ENCODE measurements at places on chromosomes 1 and 21.

- no peak for DNase-seq
Observed at GRCh38 chr1:247111700-247112478, 7.7 kb upstream of the ZNF669 start.

DNA sequence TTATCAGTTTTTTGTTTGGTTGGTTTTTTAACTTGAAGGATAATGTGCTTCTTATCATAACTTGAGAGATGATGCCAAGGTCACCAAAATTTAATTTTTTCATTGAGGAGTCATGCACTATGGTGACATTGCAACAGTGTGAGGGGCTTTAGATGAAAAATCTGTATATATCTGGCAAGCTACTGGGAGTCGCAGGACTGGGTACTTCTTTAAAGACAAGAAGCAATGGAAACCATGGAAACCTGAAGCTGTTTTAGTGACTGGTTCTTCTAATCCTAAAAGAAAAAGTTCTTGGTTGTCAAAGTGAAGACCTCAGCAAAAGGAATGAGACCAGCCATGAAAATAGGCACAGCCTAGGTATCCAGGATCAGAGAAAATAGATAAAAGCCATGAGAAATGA is 31.1 kb downstream of the ZC3H11B start:
- no peak for DNase-seq

DNA sequence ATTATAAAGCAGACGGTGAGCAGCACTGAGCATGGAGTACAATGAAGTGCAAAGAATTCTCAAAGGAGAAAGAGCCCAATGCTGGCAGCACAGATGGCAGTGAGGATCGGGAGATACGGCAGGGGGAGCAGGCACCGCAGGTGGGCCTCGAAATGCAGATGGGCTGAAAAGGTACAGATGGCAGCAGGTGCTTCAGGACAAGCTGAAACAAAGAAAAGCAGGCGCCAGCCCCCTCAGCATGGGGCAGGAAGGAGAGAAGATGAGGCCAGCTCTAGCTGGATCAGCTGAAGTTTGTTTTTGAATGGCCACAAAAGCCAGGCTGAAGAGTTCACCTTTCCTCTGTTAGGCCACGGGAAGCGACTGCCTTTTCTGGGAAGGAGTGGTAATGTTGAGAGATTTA is 7.7 kb downstream of the CFAP298 start:
- no peak for DNase-seq

DNA sequence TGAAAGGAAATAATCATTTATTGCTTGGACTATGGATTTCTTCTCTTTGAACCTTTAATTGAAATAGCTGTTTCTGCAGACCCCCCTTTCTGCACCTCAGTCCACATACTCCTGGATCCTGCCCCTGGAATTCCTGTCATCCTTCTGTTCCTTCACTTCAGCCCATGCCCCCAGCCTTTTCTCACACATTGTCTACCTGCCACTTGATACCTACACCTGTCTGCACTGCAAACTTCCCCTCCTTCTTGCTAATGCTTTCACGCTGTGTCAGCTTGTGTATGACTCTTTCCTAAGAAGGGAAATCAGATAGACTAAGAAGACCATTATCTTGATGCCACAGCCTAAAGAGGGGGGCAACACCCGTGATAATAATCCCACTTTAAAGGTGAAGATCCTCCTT is 80.3 kb upstream of the EXO1 start:
- DNase-seq = no peak

- DNase-seq = no peak
Observed at GRCh38 chr21:38804789-38805327, 871 bp upstream of the ETS2 start.

DNA sequence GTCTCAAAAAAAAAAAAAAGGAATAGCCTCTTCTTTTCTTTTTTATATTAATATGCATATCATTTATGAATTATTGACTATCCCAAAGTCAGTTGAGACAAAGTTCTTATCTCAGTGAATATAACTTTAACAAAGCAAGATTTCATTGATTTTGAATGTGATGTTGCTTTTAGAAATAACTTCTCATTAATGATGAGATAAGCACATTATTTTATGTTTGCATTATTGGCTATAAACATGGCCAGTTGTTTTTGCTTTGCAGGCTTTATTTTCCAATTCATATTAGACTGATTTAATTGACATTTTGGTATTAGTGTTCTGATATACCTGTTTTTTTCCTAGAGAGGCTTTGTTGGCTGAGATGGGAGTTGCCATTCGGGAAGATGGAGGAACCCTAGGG is 81.3 kb downstream of the KIF1B start:
- DNase-seq = no peak

GRCh38 chr1:175250027-175250426 is 57.5 kb upstream of the KIAA0040 start:
- no peak for DNase-seq

DNA sequence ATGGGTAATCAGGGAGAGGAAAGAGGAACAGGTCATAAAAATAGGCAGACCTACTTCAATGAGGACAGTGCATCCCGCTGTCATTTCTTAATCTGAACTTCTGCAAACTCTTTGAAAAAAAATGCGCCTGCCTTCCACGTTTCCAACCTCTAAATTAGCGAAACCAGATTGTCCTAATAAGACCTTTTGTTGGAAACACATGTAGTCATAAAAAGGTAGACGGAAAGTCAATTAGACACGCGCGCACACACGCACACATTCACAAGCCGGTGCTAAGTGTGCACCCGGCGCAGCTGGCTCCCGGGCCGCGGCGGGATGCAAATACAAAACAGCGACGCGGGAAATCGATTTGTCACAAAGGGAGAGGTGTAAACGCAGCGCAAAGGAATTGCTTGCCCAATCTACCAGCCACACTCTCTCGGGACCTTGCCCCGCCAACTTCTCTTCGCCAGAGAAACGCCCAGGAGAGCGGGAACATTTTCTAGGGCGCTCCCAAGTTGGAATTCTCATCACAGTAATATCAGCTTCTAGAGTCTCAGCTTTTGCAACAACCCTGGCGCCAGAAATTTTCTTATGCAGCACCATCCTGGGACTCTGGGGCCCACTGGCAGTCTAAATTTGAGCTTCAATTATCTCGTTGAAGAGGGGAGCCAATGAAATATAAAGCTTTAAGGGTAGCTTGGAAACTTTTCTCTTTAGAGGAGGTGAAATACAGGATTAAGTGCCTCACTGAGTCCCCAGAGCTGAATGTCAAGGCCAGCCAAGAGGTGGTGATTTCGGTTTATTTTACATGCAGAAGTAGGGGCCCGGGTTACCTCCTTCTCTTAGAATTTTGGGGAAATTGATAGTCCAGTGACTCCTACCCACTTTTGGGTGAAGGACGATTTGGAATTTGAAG is 4.5 kb downstream of the PRRX1 start:
- DNase-seq = no peak

- no peak for DNase-seq
Observed at GRCh38 chr1:50503515-50503914, 80.3 kb upstream of the DMRTA2 start.

GRCh38 chr21:33940881-33941245 is 25.3 kb upstream of the ATP5PO start:
- no peak for DNase-seq

DNA sequence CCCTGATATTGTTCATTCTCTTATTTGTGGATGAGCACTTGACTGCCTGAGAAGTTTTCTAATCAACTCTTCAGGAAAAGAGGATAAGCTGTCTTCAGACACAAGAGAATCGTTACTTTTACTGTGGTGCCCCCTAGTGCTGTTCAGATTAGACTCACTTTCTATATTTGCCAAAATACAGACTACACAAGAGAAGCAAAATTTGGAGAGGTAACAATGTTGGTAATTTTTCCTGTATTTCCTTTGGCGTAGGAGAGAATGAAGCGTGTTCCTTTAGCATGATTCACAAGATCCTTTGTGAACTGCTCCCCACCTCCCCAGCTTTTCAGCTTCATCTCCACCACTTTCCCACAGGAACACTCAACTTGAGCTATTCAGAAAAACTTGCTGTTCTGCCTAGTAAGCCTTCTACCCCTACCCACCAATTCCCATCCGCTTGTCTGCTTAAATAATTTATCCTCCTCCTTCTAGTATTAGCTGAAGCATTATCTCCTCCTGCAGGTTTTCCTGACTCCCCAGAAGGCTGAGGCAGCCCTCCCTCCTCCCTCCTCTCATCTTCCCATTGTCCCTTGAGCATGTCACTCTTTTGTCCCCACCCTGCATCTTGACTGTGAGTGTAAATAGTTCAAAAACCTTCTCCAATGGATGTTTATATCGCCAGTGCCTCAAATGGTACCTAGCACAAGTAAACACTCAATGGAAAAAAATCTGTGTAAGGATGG is 4.5 kb downstream of the TNFSF4 start:
- peak; percentile 71 for DNase-seq

DNA sequence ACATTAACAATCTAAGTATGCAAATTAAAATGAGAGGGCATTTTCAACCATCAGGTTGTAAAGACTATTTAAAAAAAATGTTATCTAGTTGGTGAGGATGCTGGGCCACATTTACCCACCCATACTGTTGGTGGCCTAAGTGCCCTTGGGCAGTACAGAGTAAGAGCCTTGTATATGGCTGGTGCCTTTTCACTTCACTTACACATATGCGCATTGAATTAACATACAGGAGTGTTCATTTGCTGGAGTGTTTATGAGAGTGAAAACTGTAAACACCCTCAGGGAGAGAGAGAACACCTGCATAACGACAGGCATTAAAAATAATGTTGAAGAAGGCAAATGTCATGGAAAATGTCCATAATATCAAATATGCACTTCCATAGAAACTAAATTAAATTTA is 427.1 kb downstream of the PCP4 start:
- no peak for DNase-seq

- peak; percentile 8 for DNase-seq
Observed at GRCh38 chr1:156359973-156360372, 9.0 kb upstream of the RHBG start.

GRCh38 chr1:221916176-221916575 is 174.3 kb upstream of the DUSP10 start:
- no peak for DNase-seq

DNA sequence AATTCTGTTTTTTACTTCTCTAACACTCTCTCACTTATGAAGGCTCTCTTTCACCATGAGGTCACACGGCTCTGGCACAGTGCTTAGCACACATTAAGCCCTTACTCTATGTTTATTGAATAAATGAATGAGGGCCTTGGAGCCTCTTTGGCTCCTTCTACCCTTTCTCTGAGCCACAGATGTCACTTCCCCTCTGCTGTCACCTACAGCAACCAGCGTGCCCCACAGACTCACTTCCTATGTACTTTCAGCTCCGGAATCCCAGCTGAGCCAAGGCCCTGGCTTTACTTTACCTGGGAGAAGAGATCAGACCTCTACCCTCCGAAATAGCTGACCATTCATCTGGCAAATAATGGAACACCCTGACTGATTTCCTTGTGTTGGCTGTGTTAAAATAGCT is 53.7 kb upstream of the HMCN1 start:
- DNase-seq = no peak

DNA sequence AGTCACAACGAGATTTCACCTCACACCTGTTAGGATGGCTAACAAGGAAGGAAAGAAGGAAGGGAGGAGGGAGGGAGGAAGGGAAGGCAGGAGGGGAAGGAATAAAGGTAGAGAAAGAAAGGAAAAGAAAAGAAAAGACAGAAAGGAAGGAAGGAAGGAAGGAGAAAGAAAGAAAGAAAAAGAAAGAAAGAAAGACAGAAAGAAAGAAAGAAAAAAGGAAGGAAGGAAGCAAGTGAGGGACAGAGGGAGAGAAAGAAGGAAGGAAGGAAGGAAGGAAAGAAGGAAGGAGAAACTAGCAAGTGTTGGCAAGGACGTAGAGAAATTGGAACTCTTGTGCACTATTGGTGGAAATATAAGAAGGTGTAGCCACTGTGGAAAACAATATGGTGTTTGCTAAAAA is 52.2 kb downstream of the CCDC185 start:
- no peak for DNase-seq

- peak; percentile 58 for DNase-seq
Observed at GRCh38 chr1:99557546-99558202, 88.2 kb upstream of the PALMD start.

DNA sequence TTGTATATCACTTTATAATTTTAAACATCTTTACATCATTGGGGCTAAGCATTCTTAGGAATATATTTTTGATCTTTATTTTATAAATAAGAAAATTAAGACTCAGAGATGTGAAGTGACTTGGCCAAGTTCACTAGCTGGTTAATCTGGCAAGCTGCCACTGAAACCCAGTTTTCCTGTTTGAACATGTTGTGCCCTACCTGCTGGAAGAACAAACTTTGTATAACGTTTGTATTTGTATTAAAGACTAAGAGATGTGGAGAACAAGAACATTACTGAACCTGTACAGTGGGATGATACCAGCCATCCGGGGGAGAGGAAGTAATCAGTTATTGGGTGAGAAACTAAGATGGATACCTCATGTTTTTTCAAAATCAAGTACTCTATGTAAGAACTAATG is 77.2 kb upstream of the SIPA1L2 start:
- DNase-seq = no peak

DNA sequence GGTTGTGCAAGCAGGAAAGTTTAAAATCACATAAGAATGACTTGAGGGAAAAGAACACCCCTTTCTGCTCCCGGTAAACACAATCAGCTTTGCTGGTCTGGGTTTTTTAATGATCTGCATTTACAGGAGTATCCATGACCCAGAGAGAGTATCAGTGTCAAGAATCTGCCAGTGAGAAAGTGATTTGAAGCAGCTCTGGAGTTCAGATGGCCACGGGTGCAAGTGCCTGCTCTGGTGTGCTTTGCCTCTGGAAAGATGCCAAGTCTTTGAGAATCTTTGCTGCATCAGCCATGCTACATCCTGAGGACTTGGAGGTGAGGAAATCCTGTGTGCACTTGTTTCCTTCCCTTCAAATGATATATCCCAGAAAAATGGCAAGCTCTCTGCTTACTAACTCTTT is 18.6 kb upstream of the MYSM1 start:
- DNase-seq = no peak

- no peak for DNase-seq
Observed at GRCh38 chr1:1422465-1423244, 1.6 kb upstream of the ANKRD65 start.

- no peak for DNase-seq
Observed at GRCh38 chr1:76038287-76039004, 36.1 kb upstream of the ST6GALNAC3 start.

DNA sequence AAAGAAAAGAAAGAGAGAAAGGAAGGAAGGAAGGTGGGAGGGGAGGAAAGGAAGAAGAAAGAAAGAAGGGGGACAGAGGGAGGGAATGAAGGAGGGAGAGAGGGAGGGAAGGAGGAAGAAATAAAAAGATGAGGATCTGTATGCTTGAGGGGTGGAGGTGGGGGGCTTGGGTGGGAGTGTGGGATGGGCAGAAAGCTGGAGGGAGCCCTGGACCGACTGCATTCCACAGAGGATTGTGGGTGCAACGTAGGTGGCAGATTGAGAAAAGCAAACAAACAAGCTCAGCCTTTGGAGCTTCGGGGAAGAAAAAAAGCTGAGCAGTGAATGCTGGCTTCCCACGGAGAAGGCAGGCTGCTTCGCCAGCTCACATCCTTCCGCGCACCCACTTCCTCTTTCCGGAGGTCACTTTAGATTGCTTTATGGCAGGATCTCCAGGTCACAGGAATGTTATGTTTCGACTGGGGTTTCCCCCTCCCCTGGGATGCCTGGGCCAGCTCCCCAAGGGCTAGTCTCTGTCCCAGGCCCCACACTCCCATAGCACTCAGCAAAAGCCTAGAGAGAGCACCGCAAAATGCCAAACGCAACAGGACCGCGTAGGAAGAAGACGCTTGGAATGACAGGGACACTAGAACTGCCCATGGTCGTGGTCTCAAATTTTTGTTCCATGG is 20.7 kb upstream of the LGALS8 start:
- DNase-seq = peak; percentile 24
